ENCODE measurements at places on chromosomes 3 and 15. TPM values are rescaled to one million over a fixed set of nuclear protein-coding genes. Genes with fewer than 3 reads are reported as not detected.

The ATP13A5 gene
- not detected for total RNA-seq

The LRRC15 gene
- total RNA-seq, result not detected

The MEIS2 gene
- not detected for total RNA-seq

The ABHD17C gene
- 5.6 TPM for total RNA-seq

The TMEM207 gene
- not detected for total RNA-seq

The AMIGO3 gene
- total RNA-seq, result not detected

The GATA2 gene
- total RNA-seq, result not detected

The EFCAB12 gene
- 0.56 TPM for total RNA-seq

The TRPM1 gene
- total RNA-seq, result not detected
